ENCODE measurements at places on chromosomes 2 and 18.

DNA sequence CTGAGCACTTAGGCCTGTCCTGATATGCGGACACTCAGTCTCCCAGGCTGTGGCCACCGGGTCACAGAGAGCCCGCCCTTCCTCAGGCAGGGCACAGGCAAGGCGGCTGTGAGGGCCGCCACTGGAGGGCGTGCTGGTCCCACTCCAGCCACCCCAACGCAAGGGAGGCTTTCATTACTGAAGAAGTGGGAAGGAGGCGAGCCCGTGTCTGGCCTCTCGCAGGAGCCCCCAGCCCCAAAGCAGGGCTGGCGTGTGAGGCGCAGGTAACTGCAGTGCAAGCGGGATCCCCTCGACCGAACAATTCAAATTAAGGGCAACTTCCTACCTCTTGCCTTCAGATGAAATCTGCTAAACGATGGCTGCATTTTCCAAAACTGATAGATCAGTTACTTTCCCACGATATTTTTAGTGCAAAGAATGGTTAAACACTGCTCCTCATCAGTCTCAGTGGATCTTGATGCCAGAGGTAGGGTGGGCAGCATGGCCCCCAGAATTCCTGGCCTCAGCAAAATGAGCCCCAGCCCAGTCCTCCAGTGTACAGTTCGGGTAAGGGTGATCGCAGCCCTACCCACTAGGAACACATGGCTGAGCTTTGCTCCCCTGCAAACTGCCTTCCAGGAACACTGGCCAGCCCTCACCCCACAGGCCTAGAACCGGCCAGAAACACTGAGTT lies 97.2 kb downstream of the SEPTIN10 start:
- peak; percentile 93 for DNase-seq

DNA sequence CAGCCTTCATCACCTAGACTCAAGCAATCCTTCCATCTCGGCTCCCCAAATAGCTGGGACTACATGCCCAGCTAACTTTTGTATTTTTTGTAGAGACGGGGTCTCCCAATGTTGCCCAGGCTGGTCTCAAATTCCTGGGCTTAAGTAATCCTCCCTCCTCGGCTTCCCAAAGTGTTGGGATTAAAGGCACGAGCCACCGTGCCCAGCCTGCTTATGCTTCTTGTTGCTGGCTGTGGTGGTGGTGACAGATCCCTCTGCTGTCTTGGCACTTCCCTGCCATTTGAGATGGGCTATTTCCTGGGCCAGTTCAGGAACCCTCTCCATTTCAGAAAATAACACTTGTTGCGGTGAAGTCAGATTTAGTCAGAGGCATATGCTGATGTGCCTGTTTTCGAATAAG lies 28.8 kb downstream of the GATA6 start:
- DNase-seq, result no peak

DNA sequence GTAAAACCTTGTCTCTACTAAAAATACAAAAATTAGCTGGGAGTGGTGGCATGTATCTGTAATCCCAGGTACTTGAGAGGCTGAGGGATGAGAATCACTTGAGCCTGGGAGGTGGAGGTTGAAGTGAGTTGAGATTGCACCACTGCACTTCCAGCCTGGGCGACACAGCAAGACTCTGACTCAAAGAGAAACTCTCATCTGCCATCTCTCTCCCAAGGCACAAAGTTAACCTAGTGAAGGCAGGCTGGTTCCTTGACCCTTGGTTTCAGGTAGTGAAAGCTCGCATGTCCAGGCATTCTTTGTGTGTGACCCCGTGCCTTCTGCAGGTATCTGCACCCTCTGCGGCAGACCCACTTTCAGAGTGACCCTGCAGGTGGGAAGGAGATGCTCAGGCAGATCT lies 100.0 kb downstream of the WDSUB1 start:
- DNase-seq, result no peak

DNA sequence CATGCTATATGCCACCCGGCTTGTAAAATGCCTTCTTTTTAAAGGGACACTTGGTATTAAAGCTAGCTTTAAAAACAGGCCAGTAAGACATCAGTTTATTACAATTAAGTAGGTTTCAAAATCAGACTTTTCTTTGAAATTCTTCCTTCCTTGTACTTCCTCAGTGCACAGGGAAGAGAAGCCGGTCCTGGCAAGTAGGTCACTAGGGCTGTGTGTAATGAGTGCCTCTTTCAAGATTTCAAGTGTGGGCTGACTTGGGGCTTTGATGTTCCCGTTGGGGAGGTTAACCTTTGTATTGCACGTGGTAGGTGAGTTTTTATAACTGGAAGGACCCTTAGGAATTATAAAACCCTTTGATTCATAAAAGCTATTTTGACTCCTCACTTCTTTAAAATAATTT lies 566.4 kb upstream of the ID2 start:
- no peak for DNase-seq

GRCh38 chr18:3878401-3878800 lies 428.4 kb downstream of the TGIF1 start:
- DNase-seq, result no peak

GRCh38 chr2:199558156-199558555 lies 100.4 kb upstream of the SATB2 start:
- no peak for DNase-seq

DNA sequence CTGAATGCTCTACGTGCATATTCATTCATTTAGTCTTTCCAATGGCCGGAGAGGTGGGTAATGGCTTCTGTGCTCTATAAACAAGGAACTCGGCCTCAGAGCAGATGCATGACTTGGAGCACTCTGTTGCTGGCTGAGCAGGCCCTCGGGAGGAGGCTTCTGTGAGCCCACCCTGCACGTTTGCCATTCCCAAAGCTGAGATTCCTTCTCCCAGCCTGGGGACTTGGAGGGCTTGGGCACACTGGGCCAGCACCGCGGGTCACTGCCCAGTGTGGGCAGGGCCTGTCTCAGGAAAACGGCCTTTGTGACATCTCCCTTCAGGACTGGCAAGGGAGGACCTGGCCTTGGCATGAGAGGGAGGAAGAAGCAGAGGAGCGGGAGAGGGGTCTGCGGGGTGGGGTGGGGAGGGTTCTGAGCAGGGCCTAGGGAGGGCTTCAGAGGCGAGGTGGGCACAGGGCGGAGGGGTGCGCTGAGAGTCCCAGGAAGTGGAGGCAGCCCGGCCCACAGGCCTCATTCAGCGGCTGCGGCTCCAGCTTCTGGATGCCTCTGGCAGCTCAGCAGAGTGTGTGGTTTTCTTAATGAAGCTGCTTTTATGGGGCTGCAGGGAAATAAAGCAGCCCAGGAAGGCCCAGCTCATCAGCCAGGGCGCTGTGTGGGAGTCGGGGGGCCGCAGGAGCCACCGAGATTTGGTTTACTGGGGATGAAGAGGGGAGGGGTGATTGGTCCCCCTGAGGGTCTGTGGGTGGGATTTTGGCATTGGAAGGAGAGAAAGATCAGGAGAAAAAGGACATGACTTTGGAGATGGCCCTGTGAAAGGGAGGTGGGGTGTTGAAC lies 51.7 kb upstream of the OTOF start:
- no peak for DNase-seq

GRCh38 chr18:63878343-63878742 lies 9.2 kb upstream of the SERPINB2 start:
- DNase-seq, result no peak

GRCh38 chr2:212854771-212855170 lies 296.6 kb downstream of the IKZF2 start:
- no peak for DNase-seq

DNA sequence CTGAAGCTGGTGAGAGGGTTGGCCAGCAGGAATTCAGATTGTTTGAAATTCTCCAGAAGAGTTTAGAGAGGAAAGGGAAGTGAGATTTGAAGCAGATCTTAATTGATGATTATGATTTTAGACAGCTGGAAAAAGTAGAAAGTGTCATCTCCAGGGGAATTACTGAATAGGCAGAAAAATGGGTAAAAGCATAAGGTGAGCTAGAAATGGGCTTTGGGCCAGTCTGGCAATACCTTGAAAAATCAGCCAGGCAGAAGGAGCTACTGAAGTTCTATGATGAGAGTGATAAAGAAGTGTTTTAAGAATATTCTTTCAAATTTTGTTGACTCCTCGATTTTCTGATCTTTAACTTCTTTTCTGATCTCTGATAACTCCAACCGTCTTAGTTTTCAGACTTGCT lies 172.9 kb upstream of the CCDC150 start:
- DNase-seq, result no peak

DNA sequence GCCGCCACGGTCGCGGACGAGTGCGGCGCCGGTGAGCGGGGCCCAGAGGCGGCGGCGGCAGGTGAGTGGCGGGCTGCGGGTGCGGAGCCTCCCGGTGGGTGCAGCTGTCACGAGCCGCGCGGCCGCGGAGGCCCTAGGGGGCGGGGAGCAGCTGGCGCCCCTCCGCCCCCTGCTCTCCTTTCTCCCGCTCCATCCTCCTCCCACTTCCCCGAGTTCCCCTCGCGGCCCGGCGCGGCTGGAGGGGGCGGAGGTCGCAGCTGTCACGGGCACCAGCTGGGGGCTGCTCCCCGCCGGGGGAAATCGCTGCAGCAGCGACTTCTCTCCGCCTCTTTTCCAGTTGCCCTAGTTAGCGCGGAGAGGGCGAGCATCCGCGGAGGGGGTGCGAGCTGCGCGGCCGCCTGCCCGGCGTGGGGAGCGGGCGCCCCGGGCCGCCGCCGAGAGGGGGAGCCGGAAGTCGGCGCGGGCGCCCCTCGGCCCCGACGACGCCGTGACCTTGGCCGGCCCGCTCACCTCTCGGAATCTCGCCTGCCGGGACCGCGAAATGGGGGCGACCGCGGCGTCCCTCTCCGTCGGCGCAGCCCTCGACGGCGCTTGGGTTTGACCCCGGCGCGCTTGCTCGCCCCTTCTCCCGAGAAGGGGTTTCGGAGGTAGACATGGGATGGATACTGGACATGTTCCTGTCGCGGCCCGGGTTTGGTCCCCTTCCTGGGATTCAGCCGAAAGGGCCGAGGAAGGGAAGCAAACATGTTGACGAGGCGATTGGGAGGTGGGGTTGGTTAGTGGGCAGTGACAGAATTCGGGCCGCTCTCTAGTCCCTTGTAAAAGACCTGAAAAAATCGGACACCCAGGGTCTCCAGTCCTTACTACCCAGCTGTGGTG lies 727 bp downstream of the NCOA1 start:
- DNase-seq, result peak; percentile 76

GRCh38 chr2:17326717-17327116 lies 191.5 kb downstream of the RAD51AP2 start:
- no peak for DNase-seq

Measured in urothelium cell line (cell line).